ENCODE measurements at places on chromosomes 4 and X. TPM values are rescaled to one million over a fixed set of nuclear protein-coding genes. Genes with fewer than 3 reads are reported as not detected.

DNA sequence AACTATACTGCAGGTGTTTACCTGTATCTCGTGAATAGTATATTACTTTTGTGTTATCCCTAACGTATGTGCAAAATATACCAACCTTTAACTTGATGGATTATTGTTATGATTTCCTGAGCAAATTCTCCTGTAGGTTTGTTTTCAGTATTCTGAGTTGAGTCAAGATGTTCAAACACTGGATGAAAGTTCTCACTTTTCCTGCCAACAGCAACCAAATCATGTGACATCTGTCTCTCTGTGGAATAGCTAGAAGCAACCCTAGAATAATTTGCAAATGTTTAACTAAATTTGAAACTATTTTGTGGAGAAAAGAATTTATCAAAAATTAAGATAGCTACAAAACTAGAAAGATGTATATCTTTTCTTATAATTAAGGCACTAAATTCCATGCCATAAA, 35.6 kb downstream of the BCLAF3 start:
- no peak for DNase-seq

- DNase-seq: no peak
These were observed 502.5 kb downstream of the SPRY1 start for GRCh38 chr4:123898946-123899666.

DNA sequence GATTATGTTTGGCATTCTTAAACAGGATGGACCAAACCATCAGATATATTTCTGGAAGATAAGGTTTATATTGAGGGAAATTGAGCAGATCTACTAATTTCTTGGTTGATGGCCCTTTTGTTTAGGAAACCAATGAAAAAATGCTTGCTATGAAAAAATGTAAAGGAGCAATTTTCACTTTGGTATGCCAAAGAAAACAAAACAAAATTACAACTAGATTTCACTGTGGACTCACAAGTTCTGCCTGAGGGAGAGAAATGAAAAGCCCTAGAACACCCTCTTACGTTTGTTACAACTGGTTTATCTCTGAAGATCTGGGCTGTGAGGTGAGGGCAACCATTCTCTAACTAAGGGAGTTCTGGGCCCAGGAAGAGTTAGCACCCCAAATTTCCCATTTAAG, 122.5 kb upstream of the IL15 start:
- DNase-seq: no peak

- no peak for DNase-seq
These were observed 80.3 kb downstream of the FAM13A start for GRCh38 chr4:88976775-88977035.

DNA sequence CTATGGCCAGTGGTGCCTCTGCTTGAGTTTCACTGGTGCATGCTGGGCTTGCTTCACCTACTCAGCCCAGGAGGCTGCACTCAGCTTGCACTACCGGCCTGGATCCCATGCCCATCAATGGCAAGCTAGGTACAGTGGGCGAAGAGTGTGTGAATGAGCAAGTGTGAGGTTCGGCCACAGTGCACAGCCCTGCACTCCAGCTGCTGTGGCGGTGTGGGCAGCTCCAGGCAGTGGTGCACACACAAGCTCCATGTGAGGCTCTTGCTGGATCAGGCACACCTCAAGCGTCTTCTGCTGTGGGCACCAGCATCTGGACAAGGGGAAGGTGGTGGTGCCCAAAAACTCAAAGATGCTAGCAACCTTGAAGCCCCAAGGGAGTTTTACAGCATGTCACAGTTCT, 820.9 kb upstream of the LCORL start:
- DNase-seq: no peak

- no peak for DNase-seq
These were observed 188.9 kb downstream of the COL25A1 start for GRCh38 chr4:109113521-109113920.

- DNase-seq: no peak
These were observed 467.7 kb downstream of the IL15 start for GRCh38 chr4:142104041-142104440.

GRCh38 chr4:5278213-5278612, 226.9 kb downstream of the STK32B start:
- no peak for DNase-seq

Gene GUCY1A1
- 34.2 TPM for total RNA-seq

Gene TLR6
- 2.7 TPM for total RNA-seq

Gene F11
- not detected for total RNA-seq

Gene HPRT1
- total RNA-seq: 30.7 TPM

Gene PLAC8
- 2.9 TPM for total RNA-seq

Gene MAPK10
- total RNA-seq: 20.3 TPM

Gene CHM
- 13.8 TPM for total RNA-seq

All from left cardiac atrium (tissue), 4 donors.